ENCODE measurements at places on chromosomes 4 and X. TPM values are rescaled to one million over a fixed set of nuclear protein-coding genes. Genes with fewer than 3 reads are reported as not detected.

Gene TMEM35A
- total RNA-seq, result 1.5 TPM

Gene CT47A7
- total RNA-seq, result not detected

Gene STATH
- total RNA-seq, result not detected

Gene YIPF7
- not detected for total RNA-seq

Gene TCEAL9
- total RNA-seq, result 45.4 TPM

Gene CYLC1
- not detected for total RNA-seq

- peaks cover 59% of the 10 kb centered on the region for H3K4me1 ChIP-seq
- H3K4me3 ChIP-seq, result peak overlapping the region; percentile 2
- H3K36me3 ChIP-seq, result peaks cover 36% of the 10 kb centered on the region
- peak; percentile 59 for DNase-seq
Measured at GRCh38 chr4:2257361-2258081, 4.4 kb downstream of the MXD4 start.

DNA sequence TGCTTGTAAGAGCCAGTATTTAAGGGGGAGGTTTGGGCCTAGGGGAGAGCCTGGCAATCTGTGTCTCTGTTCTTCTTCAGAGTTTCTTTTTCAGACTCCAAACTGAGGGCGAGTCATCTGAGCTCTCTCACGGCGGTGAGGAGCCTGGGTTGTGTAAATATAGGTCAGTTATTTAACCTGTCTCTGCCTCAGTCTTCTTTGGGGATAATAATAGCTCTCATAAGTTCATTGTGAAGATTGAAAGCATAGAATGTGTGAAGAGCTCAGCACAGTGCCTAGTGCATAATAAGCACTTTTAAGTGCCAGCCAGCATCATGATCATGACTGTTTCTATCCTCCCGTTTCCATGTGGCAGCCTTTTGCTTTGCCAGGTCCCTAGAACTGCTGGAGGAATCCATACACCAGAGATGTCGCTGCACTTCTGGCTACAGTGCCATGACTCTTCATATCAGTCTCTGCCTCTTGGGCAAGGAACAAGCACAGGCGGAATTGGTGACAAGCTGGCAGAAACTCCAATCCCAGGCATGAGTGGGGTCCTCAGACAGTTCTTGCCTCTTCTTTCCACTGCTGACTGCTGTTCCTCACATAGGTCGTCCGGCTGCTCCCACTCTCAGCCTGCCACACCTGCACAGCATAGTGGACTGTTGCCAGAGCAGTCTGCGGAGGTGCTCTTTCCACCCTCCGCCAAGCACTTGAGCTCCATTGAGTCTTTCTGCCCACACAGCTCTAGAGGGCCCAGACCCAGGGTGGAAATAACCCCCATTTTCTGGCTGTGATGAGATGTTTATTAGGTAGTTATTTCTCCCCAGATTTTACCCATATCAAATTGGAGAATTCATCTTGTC lies 103.7 kb upstream of the MAML3 start:
- no peaks in the 10 kb centered on the region for H3K36me3 ChIP-seq
- no peaks in the 10 kb centered on the region for H3K27me3 ChIP-seq
- DNase-seq, result no peak
- no peak overlapping the region for H3K4me3 ChIP-seq
- no peak overlapping the region for H3K27ac ChIP-seq

DNA sequence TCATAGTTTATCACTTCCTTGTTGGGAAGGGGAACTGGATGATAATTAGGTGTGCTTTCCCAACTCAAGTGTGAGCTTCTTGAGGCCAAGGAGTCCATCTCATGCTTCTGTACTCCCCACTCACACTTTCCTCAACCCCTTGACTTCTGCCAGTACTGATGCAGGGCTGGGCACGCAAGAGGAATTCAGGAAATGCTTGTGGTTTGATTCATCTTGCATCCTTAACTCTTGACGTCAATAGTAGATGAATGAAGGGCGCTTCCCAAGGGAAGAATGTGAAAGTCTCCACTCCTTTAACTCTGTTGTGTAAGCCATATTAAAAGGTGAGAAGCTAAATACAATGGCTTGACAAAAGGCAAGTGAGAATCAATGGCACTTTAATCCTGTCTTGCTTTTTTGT lies 101.8 kb downstream of the AGTR2 start:
- no peak overlapping the region for H3K27ac ChIP-seq
- H3K4me3 ChIP-seq, result no peak overlapping the region
- no peak for DNase-seq
- no peaks in the 10 kb centered on the region for H3K36me3 ChIP-seq
- H3K27me3 ChIP-seq, result no peaks in the 10 kb centered on the region
- no peaks in the 10 kb centered on the region for H3K4me1 ChIP-seq

- H3K36me3 ChIP-seq, result no peaks in the 10 kb centered on the region
- H3K4me3 ChIP-seq, result no peak overlapping the region
- H3K4me1 ChIP-seq, result no peaks in the 10 kb centered on the region
- H3K27ac ChIP-seq, result no peak overlapping the region
- no peak for DNase-seq
- no peaks in the 10 kb centered on the region for H3K27me3 ChIP-seq
Measured at GRCh38 chrX:100931218-100931924, 2.7 kb upstream of the XKRX start.

DNA sequence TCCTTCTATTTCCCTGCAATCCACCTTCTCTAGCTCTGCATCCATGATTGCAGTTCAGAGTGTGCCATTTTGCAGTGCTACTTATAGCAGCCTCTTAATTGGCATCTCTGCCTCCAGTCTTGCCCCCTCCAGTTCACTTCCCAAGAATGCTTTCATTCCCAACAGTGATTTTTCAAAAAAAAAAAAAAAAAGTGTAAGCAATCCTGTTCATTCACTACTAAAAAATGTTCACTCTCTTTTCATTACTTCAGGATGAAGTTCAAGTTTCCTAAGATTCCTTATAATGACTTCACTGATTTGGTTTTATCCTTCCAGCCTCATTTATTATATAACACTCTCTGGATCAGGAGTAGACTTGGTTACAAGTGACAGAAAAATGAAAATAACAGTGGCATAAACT lies 124.7 kb upstream of the LNX1 start:
- DNase-seq, result no peak
- no peaks in the 10 kb centered on the region for H3K27me3 ChIP-seq
- H3K27ac ChIP-seq, result no peak overlapping the region
- H3K36me3 ChIP-seq, result no peaks in the 10 kb centered on the region

- no peak for DNase-seq
- no peak overlapping the region for H3K27ac ChIP-seq
- H3K4me3 ChIP-seq, result no peak overlapping the region
- H3K4me1 ChIP-seq, result peaks cover 3% of the 10 kb centered on the region
Measured at GRCh38 chr4:150818661-150819060, 196.4 kb downstream of the LRBA start.

GRCh38 chr4:20617678-20618396 lies 82.4 kb upstream of the PACRGL start:
- no peaks in the 10 kb centered on the region for H3K36me3 ChIP-seq
- peak overlapping the region; percentile 31 for H3K27ac ChIP-seq
- peaks cover 22% of the 10 kb centered on the region for H3K4me1 ChIP-seq
- no peaks in the 10 kb centered on the region for H3K27me3 ChIP-seq
- no peak overlapping the region for H3K4me3 ChIP-seq
- DNase-seq, result peak; percentile 72

DNA sequence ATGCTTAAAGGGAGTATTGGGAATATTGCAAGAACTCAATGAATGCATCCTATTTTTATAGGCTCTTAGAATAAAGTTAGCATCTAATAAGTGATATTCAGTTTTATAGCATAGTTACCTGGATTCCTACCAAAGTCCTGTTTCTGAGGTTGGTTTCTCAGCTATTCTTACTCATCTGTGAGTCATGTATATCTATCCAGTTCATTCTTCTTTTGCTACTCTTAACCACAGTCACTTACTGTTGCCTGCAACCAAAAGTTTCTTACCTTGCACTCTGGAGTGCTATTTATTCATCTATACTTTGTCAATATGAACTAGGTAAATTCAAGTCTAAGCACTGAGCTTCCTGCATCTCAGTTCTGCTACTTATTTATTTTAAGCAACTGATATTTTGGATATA lies 322.5 kb downstream of the HS3ST1 start:
- H3K27me3 ChIP-seq, result no peaks in the 10 kb centered on the region
- DNase-seq, result no peak
- H3K4me1 ChIP-seq, result no peaks in the 10 kb centered on the region

DNA sequence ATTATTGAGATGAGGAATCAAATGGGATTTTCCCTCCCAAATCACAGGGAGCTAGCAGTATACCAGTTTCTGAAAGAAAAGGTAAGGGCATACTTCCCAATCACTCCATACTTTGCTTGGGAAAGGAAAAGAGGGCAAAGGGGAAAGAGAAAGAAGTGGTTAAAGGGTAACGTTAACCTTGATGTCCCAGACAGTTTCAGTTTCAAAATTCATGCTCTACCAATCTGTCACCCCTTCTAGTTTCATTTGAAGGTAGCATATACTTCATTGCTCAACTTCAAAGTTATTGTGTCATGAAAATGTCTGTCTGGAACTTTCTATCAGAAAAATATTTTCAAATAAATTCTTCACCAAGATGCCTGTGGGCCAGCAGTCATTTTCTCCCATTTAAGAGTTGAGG lies 16.0 kb downstream of the TNMD start:
- no peak for DNase-seq
- H3K27ac ChIP-seq, result no peak overlapping the region
- H3K4me1 ChIP-seq, result no peaks in the 10 kb centered on the region
- no peak overlapping the region for H3K4me3 ChIP-seq

DNA sequence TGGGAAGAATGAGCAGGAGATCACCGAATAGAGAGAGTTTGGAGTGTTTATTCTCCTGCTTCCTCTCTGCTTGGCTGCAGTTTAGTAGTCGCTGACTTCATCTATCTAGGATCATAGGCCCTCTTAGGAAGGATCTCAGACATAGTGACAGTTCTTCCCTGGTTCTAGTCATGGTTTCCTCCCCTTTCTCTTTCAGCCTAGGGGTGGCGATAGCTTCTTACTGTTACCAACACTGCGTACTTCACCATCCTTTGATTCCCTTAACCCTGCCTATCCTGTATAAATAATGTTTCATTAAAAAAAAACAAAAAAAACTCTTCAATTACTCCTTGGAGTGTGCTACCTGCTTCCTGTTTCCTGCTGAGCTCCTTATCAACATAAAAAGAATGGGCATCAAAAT lies 103.8 kb downstream of the DDX53 start:
- no peaks in the 10 kb centered on the region for H3K27me3 ChIP-seq
- no peaks in the 10 kb centered on the region for H3K4me1 ChIP-seq
- no peak overlapping the region for H3K4me3 ChIP-seq

DNA sequence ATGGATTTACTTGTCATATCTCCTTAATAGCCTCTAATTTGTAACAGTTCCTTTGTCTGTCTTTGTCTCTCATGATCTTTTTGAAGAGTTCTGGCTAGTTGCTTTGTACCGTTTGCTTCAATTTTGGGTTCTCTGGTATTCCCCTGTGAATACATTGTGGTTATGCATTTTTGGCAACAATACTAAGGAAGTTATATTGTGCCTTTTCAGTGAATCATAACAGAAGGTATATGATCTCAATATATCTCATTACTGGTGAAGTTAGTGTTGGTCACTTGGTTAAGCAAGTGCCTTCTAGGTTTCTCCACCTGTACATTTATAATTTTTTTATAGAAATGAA lies 48.6 kb downstream of the DCLK2 start:
- H3K36me3 ChIP-seq, result no peaks in the 10 kb centered on the region
- H3K27me3 ChIP-seq, result no peaks in the 10 kb centered on the region
- no peak overlapping the region for H3K27ac ChIP-seq
- peaks cover 6% of the 10 kb centered on the region for H3K4me1 ChIP-seq
- DNase-seq, result no peak

DNA sequence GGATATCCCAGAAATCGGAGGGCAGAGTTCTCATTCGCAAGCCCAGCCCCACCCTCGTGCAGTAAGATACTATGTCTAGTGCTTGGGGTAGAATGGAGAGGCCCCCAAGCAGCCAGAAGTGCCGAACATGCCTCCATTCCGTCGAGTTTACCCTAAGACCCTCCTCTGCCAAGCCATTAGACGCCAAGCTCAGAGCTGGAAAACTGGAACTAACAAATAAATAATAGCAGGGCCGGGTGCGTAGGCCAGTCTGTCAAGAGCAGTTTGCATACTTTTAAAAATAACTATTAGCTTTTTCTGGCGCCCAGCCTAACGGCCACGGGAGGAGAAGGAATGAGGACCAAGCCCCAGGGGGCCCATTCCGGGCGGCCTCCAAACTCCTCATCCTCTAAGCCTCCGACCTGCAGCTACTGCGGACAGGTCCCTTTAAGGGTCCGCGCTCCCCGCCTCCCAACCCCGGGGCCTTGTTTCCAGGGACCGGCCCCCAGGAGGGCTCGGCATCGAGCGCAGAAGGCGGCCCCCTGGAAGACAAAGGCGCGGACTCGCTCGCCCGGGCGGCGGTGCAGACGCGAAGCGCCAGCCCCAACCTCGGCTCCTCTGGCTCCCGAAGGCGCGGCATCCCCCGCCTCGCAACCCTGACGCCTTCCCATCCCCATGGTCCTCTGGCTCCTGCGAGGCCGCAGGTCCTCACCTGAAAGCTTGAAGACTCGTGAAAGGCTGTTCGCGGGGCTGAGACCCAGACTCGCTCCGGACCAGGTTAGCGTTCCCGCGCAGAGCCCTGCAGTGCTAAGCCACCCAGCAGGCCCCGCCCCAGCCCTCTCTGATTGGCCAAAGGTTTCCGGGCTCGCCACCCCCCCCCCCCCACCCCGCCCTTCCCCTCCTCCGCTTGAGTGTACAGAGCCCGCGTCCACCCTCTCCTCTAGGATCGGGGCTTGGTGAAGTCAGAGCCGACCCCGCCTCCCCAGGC lies at the start of gene TMSB15A:
TMSB15A (minus strand) TSS at position 765 of the 967 bp plus-strand sequence.
- H3K27me3 ChIP-seq, result no peaks in the 10 kb centered on the region
- DNase-seq, result peak; percentile 82
- no peaks in the 10 kb centered on the region for H3K4me1 ChIP-seq

DNA sequence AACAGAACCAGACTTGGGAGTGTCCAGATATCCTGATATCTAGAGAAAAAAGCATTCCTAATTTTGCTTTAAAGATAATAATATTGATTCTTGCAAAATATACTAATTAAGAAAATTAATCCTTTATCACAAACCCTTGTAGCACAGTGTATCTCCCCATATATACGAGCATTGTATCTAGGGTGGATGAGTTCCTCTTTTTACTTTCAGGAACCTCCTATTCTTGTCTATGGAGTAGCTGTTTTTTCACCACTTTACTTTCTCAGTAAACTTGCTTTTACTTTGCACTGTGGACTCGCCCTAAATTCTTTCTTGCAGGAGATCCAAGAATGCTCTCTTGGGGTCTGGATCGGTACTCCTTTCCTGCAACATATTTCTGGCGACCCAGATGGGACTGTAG lies 103.9 kb downstream of the GLUD2 start:
- H3K4me3 ChIP-seq, result no peak overlapping the region
- no peaks in the 10 kb centered on the region for H3K27me3 ChIP-seq
- H3K4me1 ChIP-seq, result no peaks in the 10 kb centered on the region
- H3K27ac ChIP-seq, result no peak overlapping the region
- H3K36me3 ChIP-seq, result no peaks in the 10 kb centered on the region
- no peak for DNase-seq

- no peak for DNase-seq
- no peak overlapping the region for H3K27ac ChIP-seq
- no peak overlapping the region for H3K4me3 ChIP-seq
Measured at GRCh38 chrX:44003975-44004374, 30.8 kb upstream of the NDP start.

- H3K4me3 ChIP-seq, result no peak overlapping the region
- H3K36me3 ChIP-seq, result no peaks in the 10 kb centered on the region
- H3K4me1 ChIP-seq, result no peaks in the 10 kb centered on the region
- DNase-seq, result no peak
- H3K27ac ChIP-seq, result no peak overlapping the region
Measured at GRCh38 chrX:132590350-132591026, 101.7 kb upstream of the MBNL3 start.
